ENCODE measurements at places on chromosomes 1 and 21.

DNA sequence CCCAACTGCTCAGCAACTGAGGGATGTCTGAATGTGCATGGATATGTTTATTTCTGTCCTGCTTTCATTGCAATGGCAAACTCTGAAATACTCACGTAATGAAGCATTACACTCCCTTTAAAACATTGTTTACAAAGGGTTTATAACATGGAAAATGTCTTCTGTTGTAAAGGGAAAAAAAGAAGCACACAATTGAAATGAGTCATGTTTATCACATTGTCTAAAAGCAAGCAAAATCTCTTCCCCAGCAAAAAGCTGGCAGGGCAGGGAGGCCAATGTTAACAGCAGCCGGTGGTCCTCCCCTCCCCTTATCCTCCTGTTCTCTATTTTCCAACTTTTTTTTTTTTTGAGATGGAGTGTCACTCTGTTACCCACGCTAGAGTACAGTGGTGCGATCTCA lies 3.9 kb upstream of the EFNA1 start:
- DNase-seq, result no peak

DNA sequence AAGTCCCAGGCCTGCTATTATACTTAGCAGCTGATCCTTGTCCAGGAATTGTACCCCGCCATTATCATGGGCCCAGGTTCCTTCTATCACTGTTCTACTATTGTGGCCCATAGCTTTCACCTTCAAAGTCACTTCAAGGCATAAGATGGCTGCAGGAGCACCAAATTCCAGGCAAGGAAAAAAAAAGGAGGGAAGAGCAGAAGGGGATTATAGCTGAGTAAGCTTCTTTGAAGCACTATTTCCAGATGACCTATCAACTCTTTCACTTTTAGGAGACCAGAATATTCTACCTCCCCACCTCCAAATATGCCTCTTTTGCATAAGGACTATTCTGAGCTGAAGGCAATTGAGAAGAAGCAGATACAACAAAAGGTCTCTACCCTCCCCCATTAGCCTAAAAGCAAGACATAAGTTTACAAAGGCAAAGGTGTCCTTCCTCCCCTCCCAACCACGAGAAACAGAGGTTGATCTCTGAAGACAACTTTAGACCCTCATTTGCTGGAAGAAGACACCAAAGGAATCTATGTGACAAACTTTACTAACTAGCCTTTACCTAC lies 41.8 kb downstream of the PTAFR start:
- no peak for DNase-seq

DNA sequence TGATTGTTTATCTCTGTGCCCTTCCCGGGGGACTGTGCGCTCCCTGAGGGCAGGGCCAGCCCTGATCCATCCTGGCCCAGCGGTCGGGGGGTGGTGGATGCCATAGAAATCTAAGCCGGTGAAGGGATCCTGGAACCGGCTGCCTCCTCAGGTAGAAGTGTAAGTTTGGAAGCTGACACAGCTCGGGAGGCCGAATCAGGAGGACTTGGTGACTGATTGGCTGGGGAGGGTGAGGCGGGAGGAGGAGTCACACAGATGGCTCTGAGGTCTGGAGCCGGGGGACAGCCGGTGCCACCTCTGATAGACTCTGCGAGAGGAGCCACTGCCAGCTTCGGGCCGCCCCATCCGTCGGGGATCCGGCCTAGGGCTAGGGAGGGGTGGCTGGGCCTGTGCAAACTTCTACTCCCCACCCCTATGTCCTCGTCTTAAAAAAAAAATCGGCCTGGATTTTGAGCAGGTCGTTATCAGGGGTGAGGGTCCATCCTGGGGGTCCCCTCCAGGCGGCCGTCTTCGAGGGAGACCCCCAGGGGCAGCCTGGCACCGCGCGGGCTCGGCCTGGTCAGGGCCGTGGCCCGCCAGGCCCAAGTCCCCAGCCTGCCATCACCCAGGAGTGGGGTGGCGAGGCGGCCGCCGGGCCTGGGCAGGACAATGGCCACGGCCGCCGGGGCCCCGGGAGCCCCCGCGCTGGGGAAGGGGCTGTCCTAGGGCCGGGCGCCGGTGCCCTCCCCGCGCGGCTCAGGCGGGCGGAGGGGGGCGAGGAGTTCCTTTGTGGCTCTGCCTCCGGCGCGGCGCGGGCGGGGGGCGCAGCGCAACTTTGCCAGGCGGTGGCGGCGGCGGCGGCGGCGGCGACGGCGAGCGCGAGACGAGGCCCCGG lies 708 bp upstream of the ZNF362 start:
- peak; percentile 88 for DNase-seq

DNA sequence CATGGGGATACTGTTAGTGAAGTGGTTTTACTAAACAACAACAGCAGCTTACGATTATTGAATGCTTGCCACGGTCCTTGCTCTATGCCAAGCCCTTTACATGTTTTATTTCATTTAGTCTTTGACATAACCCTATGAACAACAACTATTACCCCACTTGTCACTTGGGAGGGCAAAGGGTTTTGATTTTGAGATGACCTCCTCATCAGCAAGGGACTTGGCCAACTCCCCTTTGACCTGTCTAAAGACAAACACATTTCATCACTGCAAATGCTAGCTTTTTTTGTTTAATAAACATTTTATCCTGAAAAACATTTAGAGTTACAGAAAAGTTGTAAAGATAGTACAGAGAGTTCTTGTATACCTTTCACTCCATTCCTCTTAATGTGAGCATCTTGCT lies 152.5 kb upstream of the WNT4 start:
- DNase-seq, result no peak

DNA sequence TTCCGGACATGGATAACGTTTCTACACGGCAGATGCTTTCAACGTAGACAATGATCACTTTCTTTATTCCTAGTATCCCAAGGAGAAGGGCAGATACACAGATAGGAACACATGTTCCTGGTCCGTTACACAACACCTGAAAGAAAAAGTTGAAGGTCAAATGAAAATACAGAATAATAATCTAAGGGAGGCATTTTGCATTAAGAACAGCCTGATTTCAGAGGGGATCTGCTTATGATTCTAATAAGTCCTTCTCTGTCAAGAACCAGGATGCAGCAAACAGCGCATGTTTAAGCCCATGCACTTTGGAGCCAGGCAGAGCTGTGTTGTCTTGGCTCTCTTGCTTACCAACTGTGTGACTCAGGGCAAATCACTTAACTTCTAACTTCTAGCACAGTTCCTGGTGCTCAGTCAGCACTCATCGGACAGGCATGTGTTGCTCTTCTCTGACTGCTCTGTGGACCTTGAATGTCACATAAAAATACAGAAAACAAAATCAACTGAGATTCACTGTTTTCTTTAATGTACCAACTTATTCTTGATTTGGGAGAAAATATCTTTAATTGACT lies 56.3 kb upstream of the CNN3 start:
- no peak for DNase-seq

DNA sequence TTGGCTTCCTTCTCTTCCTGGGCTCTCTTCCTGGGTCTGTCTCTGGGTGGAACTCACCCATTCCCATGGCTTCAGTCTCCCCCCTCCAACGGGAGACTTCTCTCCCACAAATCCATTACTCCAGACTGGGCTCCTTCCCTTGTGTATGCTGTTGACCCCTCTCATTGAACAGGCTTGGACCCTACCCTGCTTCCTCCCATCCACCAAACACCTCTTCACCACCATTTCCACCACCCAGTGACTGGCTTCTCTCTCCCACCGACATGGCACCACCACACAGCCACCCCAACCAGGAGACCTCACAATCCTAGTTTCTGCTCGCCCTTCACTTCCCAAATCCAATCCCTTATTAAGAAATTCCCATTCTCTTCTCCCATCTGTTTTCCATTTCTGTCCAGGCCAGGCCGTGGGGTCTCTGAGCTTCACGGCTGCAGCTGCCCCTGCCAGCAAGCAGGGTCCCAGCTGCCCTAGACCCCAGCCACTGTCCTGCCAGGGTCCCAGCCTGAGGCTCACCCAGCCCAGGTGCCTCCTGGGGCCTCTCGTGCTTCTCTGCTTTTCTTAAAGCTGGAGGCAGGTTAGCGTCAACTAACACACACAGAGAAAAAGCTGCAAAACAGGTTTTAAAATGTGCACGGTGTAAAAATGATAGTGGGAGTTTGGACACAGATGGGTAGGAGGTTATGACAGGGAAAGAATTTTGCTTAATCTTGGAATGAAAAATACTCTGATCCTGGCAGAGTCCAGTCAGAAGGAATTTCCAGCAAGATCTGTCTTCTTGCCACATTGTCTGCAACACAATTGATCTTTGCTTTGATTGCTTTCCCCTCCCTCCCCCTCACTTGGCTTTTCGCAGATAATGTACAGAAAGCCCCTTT lies 383.8 kb upstream of the VAMP3 start:
- DNase-seq, result no peak

GRCh38 chr1:36068866-36069265 lies 15.0 kb upstream of the TEKT2 start:
- DNase-seq, result no peak

DNA sequence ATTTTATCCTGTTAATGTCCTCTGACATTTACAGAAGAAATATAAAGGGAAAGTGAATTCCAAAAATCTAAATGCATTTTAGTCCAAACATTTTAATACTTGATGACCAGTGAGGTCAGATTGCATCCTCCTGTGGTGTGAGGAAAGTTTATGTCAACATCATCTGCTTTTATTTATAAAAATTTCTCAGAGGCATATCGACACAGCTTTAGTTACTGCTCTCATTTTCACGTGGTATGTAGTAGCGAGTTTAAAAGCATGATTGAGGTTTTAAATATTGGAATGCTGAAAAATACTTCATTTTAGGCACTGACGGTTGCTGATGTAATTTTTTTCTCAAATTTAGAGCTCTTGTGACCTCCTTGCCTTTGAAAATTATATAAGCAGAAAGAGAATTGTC lies 234.8 kb downstream of the HMCN1 start:
- DNase-seq, result no peak

GRCh38 chr1:39976732-39977131 lies 21.8 kb downstream of the MFSD2A start:
- no peak for DNase-seq

- no peak for DNase-seq
Observed at GRCh38 chr1:82065916-82066315, 265.2 kb downstream of the ADGRL2 start.

- no peak for DNase-seq
Observed at GRCh38 chr1:74683656-74684055, 10.1 kb upstream of the ERICH3 start.

GRCh38 chr1:73736125-73736524 lies 461.9 kb downstream of the LRRIQ3 start:
- DNase-seq, result no peak

DNA sequence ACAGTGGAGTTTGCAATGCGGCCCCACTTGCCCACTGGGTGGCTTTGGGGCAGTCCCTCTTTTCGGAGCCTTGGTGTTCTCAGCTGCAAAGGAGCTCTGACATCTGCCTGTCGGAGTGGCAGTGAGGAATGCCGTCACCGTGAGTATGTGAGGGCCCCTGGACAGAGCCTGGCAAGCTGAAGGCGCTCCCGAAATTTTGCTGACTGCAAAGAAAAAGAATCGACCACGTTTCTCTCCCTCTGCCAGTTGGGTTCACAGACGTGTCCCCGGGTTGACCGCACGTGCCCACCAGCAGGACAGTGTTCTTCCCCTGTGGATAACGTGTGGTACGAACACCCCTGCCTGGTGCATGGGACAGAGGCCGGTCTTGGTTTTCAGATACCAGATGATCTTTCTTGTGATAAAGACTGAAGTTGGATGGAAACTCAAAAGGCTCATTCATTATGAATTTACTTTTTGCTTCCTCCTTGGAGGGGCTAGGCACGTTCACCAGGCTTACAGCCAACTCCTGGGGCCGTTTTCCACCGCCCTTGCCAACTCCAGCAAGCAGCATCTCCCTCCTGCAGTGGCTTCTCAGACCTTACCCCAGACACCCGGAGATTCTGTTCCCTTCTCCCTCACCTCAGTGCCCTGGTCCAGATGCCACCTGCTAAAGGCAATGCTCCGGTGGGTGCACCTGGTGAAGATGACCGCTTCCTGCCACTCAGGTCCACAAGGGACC lies 29.7 kb downstream of the ECE1 start:
- no peak for DNase-seq

DNA sequence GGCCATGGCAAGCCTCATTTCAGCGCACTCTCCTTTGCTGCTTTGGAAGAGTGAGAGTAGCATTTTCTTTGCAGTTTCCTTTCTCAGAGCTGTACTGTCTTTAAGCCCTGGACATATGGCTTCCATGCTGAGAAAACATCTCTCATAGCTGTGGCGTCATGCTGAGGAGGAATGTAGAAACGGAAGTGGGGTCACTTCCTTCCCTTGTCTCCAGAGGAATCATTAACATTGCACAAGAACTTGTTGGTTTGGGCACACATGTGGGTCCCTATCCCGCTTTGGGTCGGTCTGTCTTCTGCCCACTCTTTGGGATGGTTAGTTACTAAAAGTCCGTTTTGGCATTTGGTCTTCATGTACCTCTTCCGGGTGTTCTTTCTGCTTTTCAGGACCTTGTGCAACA lies 5.6 kb downstream of the MFN2 start:
- no peak for DNase-seq

GRCh38 chr1:153848805-153849204 lies 73.6 kb downstream of the SLC27A3 start:
- DNase-seq, result no peak

DNA sequence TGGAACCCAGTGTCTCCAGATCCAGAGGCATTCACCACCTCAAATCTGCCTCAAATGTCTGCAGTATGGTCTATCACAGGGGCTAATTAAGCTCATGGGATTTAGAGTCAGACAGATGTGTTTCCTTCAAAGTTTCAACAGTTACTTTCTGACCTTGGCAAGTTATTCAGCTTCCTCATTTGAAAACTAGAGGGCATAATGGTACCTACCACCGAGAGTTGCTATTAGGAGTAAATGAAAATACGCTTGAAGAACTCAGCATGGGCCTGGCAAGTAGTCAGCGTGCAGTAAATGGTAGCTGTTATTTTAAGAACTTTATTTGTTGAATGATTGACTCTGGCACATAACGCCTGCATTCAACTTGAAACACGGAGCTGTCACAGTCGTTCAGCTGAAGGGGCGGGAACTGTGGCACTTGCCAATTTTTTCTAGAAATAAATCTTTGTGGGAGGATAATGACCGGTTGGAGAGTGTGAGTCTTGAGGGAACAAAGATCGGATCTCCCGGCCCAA lies 1.2 kb upstream of the CAP1 start:
- DNase-seq, result no peak

DNA sequence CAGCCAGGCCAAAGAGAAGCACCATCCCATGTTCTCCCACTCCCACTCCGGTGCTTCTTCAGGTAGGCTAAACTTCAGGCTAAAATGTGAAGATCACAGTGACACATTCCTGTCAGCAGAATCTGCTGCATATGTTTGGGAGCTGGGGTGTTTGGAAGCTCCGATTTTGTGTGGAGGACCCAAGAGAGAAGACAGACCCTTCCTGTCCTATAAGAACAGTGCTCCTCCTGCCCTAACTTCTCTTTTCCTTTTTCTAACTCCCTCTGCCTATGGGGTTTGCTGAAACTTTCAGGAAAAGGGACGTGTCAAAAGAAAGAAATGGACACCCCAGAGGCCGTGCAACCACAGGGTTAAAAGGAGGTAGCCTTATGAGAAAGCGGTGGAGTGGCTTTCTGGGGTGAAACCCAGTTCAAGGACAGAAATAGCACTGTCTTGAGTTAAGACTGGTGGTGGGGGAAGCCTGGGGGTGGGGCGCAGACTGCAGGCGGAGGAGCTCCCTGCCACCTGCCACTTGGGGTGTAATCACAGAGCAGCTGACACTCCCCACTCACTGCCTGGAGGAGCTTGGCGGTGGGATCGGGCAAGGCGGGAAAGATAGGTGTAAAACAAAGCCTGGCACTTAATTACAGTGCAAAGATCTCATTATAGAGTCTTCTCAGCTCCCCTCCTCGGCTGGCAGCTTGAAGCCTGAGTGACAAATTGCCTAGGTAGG lies 645 bp upstream of the TLR5 start:
- DNase-seq, result no peak

Data from T-helper 2 cell (primary cell).